CD8-positive, alpha-beta T cell (primary cell): ENCODE measurements at places on chromosomes 13 and 19. TPM values are rescaled to one million over a fixed set of nuclear protein-coding genes. Genes with fewer than 3 reads are reported as not detected.

UHRF1 gene
- total RNA-seq = 0.56 TPM

ZNF528 gene
- 15.3 TPM for total RNA-seq

MAP4K1 gene
- 151 TPM for total RNA-seq

LTBP4 gene
- 86.0 TPM for total RNA-seq

ZNF221 gene
- 0.25 TPM for total RNA-seq

CCDC122 gene
- total RNA-seq = not detected
